ENCODE measurements at places on chromosomes 12 and 14. TPM values are rescaled to one million over a fixed set of nuclear protein-coding genes. Genes with fewer than 3 reads are reported as not detected.

DNA sequence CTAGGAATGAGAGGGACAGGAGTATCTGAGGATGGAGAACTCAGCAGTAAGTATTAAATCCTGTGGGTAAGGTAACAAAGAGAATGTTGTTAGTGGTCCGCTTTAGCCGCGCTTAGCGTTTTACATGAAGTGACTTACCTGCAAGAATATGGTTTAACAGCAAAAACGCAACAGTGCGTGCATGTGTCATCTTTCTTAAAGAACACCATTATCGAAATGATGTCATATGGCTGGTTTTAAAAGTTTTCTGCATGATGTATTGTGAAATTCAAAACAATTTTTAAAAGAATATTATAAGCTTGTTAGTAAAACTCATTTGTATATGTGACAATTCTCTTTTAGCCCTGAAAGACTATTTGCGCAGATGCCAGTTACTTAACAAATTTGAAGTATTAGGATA, 1.7 kb downstream of the LEMD3 start:
- DNase-seq = no peak

DNA sequence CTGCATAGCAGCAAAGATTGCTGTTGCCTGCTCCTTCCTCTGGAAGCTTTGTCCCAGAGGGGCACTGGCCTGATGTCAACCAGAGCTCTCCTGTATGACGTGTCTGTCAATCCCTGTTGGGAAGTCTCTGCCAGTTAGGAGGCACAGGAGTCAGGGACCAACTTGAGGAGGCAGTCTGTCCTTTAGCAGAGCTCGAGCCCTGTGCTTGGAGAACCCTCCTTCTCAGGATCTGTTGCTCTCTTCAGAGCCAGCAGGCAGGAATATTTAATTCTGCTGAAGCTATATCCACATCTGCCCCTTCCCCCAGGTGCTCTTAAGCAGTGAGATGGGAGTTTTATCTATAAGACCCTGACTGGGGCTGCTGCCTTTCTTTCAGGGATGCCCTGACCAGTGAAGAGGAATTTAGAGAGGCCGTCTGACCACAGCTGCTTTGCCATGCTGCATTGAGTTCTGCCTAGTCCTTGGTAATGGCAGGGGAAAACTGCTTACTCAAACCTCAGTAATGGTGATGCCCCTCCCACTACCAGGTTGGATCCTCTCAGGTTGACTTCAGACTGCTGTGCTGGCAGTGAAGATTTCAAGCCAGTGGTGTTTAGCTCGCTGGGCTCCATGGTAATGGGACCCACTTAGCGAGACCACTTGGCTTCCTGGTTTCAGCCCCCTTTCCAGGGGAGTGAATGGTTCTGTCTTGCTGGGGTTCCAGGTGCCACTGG, 218.6 kb upstream of the SLC38A2 start:
- no peak for DNase-seq

GRCh38 chr12:105474672-105475071, 144.2 kb downstream of the C12orf75 start:
- DNase-seq = no peak

The CD4 gene
- 15.9 TPM for polyA plus RNA-seq

The OLR1 gene
- polyA plus RNA-seq = not detected

- no peak for DNase-seq
These were observed 6.8 kb downstream of the PLEKHG3 start for GRCh38 chr14:64711039-64711438.

GRCh38 chr12:54409267-54409666, 9.8 kb downstream of the ITGA5 start:
- no peak for DNase-seq

The CEBPE gene
- polyA plus RNA-seq = not detected

DNA sequence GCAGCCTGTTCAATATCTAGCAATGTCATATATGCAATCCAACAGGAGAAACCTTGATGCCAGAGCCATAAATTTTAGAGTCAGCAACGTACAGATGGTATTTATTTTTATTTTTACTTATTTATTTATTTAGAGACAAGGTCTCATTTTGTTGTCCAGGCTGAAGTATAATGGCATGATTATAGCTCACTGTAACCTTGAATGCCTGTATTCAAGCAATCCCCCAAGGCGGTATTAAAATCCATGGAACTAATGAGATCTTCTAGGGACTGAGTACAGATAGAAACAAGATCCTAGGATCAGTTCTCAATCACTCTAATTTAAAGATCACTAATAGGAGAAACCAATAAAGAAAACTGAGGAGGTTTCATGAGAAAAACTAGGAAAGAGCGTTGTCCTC, 89.3 kb downstream of the SLCO1B1 start:
- no peak for DNase-seq

- no peak for DNase-seq
These were observed 195.4 kb downstream of the DUSP6 start for GRCh38 chr12:89156862-89157262.

DNA sequence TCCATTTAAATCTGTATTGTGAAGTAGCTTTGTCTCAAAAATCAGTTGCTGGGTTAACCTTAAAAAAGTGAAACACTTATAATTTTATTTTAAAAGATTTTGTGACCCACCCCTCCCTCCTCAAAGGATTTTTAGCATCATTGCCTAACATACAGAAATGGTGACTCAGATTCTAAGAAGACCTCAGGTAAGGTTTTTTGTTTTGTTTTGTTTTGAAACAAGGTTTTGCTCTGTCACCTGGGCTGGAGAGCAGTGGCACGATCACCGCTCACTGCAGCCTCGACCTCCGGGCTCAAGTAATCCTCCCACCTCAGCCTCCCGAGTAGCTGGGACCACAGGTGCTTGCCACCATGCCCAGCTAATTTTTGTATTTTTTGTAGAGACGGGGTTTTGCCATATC, 74.2 kb downstream of the GNS start:
- DNase-seq = no peak

The GALNT9 gene
- polyA plus RNA-seq = not detected

GRCh38 chr14:105503935-105504692, 13.1 kb downstream of the TEDC1 start:
- DNase-seq = no peak

- no peak for DNase-seq
These were observed 226.0 kb upstream of the PDE3A start for GRCh38 chr12:20142316-20142715.

DNA sequence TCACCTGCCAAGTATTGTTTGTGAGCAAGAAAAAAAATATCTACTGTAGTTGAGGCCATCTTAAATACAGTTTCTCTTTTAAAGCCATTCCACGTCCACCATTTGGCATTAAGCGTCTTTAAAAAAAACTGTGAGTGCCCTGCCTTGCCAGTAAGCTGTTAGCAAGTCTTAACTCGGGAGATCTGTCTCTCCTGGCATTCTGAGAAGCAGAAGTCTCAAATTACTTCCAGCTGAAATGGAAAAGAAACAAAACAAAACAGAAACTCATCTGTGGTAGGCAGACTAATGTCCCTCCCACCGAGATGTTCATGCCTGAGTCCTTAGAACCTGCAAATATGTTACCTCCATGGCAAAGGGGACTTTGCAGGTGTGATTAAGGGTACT, 126.2 kb downstream of the CRADD start:
- no peak for DNase-seq

The ALX1 gene
- not detected for polyA plus RNA-seq

The GPR65 gene
- 0.72 TPM for polyA plus RNA-seq

The NELL2 gene
- polyA plus RNA-seq = 0.09 TPM

- DNase-seq = no peak
These were observed 41.9 kb downstream of the PSMA6 start for GRCh38 chr14:35333797-35334743.

DNA sequence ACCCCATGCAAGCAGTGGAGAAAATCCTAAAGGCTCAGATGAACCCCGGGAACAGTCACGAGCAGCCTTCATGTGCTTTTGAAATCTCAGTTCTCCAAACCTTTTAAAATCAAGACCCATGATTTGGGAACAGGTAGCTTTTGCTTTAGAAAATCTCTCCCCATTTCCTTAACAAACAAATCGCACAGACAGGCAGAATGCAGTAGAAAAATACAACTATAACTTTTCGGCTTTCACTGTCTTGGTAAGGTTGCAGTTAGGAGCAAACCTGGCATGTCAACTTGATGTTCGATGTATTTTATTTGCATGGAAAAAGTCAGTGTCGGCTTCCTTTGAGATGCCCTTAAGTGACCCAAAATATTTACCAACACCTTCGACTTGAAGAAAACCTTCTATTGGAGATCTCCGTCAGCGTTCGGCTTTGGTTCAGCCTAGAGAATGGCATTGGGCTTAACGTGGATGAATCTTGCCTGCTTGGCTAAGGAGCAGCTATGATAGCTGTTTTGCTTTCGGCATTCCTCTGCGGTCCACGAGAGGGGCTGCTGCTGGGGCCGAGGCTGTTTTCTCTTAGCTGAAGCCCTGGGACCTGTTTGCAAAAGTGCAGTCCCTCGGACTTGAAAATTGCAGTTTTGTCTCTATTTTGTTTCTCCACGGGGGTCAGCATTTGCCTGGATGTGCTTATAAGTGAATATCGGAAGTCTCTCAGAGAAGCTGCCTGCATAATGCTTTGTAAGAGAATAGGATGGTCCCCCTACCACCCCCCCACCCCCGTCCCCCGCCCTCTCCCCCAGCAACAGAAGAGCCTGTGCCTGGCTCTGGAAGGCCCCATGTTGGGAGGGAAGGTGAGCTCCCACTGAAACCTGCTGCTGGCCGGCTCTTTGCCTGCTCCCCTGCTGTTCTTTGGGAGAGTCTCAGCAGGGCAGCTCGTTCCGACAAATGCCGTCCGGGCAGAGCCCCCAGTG, 122.8 kb downstream of the AACS start:
- no peak for DNase-seq

The LPAR5 gene
- polyA plus RNA-seq = 1.3 TPM

Measured in liver (tissue), 10 donors.